Stimulated activated CD4-positive, alpha-beta T cell treated with anti-CD3 and anti-CD28 coated beads, Interleukin-1b, Interleukin-23, amount 100 ng/mL, for 1 hour (primary cell): ENCODE measurements at places on chromosomes 12 and 14.

DNA sequence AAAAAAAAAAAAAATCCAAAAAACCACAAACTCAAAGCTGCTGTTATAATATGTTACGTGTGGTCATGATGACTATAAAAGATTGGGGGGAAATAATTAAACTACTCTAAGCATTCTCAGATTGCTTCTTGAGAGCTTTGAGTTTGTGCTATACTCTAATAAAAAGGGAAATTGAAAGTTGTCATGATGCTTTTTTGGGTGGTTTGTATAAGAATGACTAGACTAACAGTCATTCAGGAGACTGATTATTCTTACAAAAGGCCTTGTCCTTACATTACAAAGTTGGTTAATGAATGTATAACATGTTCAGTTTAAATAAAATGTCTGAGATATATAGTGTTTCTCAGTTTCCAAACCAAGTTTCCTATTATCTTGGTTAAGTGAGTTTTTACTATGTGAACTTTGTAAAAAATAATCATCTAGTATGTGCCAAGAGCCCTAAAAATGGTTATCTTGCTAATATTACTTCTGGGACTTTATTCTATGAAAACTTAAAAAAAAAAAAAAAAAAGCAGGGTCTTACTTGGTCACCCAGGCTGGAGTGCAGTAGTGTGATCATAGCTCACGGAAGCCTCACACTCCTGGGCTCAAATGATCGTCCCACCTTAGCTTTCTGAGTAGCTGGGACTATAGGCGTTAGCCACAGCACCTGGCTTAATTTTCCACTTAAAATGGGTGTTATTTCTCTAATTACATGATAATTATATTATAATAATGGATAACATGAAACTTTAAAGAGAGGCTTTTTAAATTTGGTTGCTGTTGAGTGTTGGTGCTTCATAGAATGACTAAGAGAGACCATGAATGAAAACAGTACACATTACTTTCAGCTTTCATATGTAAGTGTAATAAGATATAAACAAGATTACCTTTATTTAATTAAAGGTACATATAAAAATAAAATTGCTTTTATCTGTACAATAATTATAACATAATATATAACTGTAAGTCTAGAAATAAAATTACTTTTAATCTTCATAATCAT, 459.6 kb upstream of the RGS6 start:
- no peak for DNase-seq

DNA sequence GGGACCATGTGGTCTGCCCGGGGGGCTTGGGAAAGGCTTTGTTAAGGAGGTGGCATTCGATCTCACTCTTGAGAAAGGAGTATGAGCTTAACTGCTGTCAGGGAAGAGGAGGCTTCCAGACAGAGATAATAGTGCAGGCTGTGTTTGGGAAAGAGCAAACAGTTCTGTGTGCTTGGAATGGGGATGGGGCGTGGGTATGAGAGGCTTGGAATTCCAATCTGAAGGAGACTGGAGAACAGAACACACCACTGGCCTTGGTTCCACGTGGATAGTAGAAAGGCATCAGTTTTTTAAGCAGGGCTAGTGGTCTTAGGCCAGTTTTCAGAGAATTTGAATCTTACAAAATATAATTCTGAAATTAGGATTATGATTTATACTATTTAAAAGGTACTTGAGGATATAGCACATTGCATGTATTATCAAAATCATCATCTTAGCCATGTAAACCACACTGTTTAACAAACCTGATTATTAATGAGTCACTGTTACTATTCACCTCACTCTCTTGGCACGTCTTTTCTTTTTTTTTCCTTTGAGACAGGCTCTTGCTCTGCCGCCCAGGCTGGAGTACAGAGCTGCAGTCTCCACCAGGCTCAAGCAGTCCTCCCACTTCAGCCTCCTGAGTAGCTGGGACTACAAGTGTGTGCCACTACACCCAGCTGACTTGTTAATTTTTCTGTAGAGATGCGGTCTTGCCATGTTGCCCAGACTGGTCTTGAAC, 38.5 kb upstream of the KCNK13 start:
- no peak for DNase-seq

DNA sequence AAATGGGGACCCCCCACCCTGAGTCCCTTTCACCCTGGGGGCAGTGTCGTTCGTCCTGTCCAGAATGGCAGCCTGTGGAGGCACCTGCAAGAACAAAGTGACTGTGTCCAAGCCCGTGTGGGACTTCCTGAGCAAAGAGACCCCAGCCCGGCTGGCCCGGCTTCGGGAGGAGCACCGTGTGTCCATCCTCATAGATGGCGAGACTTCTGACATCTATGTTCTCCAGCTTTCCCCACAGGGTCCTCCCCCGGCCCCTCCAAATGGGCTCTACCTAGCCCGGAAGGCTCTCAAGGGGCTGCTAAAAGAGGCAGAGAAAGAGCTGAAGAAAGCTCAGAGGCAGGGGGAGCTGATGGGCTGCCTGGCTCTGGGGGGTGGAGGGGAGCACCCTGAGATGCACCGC, 2.2 kb downstream of the DTX3 start:
- DNase-seq: no peak

GRCh38 chr14:55097881-55098560, 31.0 kb upstream of the LGALS3 start:
- no peak for DNase-seq

- no peak for DNase-seq
Observed at GRCh38 chr12:55227643-55228042, 6.8 kb downstream of the OR10A7 start.

GRCh38 chr12:24948420-24948756, 513 bp downstream of the BCAT1 start:
- peak; percentile 10 for DNase-seq

DNA sequence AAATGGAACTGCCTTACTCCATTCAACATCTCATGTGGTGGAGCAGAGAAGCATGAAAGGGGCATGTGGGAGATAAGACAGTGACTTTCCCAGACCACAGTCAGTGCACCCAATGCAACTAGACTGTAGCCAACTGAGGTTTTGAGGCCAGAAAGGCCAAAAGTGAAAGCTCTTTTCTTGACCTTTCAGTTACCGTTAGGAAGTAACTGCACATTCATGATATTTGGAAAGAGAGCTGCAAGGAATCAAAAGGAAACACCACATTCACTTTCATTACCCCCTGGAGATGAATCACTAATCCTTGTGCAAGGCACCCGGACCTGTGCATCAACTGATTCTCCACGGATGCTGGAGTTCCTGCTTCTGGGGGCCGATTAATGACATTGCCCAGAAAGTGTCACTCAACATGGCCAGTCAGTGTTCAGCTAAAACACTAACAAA, 72.9 kb upstream of the ELK3 start:
- no peak for DNase-seq

DNA sequence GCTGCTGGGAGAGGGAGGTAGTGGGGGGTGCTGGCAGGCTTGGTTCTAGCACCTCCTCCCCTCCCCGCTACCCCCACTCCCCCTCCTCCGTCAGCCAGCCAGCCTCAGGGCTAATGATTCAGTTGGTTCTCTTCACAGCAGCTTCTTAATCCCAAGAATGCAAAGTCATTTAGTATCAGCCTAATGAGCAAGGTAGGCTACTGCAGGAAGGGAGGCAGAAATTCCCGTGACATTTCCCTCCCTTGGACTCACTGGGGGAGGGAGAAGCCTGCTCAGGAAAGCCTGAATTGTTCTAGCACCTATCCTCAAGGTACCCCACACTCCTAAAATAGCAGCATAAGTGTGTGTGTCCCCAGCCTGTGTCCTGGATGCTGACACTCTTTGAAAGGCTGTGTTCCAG, 29.8 kb downstream of the ITPK1 start:
- DNase-seq: no peak

DNA sequence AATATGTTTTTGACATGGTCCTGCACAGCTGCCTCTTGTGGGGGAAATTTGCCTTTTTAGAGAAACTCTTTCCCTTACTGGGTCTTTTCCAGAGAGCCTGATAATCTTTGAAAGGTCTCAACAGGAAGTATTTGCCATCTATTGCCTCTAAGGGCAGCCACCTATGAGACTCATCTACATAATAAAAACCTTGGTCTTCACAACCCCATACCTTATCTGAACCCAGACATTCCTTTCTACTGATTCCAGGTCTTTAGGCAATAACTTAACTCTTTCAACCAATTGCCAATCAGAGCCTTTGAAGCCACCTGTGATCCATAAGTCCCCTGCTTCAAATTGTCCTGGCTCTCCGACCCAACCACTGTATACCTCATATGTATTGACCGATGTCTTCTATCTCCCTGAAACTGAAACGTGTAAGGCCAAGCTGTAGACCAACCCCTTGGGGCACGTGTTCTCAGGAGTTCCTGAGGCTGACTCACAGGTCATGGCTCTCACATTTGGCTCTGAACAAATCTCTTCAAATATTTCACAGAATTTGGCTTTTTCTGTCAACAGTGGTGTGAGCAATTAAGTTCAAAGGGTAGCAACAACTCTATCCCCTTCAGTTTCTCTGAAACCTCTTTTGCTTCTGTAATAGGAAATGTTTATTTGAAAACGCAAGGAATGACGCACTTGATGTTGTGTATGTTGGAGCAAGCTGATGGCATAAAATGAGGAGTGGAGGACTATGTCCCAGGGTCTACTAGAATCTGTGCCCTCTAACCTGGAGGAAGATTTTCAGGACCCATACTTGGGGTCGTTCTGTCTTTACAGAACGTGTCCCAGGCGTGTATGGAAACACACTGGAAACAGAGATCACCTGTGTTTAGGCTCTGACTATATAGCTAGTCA, 49.2 kb upstream of the EIF5 start:
- DNase-seq: no peak

DNA sequence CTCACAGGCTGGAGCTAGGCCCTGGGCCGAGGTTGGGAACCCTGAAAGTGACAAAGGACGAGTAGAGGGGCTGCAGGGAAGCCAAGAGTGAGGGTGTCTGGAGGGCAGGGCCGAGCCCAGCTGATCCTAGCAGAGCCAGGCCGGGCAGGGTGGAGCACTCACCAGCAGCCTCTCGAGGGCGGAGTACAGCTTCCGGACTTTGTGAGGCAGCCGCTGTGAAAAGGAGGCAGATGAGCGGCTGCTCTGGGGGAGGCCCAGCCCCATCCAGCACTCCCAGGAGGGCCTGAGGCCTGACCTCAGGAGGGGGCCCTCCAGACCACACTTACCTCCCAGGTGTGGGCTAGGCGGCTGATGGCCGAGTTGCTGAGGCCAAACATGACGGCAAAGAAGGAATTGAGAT, 14.7 kb upstream of the ENDOU start:
- no peak for DNase-seq

DNA sequence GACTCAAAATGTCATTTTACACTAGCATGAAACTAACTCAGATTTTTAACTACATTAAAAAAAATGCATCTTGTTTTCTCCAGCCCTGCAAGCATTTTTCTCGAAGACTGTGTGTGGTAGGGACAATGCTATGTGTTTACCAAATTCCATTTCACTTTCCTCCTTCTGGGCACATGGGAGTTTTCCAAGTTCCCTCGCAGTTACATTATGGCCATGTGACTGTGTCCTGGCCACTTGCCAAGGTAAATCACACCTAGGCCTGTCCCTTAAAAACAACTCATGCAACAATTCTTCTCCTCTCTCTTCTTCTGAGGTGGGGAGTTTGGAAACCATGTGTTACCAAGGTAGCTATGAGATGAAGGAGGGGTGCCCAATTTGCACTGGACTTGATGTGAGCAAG, 108.7 kb downstream of the SYT10 start:
- DNase-seq: no peak

DNA sequence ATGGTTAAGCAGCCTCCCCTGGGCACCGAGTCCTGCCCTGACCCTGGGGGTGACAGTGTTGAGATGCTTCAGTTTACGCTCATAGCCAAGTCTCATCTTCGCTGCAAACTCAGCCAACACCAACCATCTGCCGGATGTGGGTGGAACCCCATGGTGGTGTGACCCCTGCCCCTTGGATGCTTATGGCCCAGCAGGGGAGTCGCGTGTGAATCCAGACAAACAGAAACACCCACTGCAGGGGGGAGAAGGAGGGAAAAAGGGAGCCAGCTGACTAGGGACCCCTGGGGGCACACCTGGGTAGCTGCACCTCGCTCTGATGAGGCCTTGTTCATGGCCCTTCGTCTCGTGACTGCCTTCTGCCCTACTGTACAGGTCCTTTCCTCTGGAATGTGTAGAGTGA, 23.8 kb downstream of the AACS start:
- DNase-seq: no peak

DNA sequence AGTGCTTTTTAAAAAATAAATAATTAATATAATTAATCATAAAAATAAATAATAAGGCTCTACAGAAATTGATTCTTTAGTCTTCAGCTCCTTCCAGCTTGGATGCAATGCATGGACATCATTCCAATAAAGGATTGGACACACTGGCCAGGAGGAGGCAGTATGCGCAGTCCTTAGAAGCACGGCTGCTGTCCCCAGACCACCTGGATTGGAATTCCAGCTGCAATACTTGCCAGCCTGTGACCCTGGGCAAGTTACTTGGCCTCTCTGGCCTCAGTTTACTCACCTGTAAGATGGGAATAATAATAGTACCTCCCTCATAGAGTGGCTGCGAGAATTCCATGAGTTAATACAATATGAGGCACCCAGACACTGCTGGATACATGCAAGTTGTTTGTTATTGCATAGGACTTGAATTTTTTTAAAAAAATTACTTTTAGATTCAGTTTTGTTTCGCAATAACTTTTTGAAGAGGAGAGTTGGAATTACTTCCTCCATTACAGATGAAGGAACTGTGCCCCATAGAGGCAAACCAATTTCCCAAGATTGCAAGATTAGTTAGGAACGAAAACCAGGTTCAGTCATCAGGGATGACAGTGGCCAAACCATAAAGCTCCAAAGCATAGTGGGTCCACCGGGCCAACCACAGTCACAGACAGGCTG, 12.2 kb downstream of the RPH3A start:
- DNase-seq: no peak

- DNase-seq: no peak
Observed at GRCh38 chr12:45587877-45588533, 141.5 kb upstream of the ARID2 start.

- DNase-seq: no peak
Observed at GRCh38 chr12:55051197-55051947, 31.6 kb downstream of the NEUROD4 start.

DNA sequence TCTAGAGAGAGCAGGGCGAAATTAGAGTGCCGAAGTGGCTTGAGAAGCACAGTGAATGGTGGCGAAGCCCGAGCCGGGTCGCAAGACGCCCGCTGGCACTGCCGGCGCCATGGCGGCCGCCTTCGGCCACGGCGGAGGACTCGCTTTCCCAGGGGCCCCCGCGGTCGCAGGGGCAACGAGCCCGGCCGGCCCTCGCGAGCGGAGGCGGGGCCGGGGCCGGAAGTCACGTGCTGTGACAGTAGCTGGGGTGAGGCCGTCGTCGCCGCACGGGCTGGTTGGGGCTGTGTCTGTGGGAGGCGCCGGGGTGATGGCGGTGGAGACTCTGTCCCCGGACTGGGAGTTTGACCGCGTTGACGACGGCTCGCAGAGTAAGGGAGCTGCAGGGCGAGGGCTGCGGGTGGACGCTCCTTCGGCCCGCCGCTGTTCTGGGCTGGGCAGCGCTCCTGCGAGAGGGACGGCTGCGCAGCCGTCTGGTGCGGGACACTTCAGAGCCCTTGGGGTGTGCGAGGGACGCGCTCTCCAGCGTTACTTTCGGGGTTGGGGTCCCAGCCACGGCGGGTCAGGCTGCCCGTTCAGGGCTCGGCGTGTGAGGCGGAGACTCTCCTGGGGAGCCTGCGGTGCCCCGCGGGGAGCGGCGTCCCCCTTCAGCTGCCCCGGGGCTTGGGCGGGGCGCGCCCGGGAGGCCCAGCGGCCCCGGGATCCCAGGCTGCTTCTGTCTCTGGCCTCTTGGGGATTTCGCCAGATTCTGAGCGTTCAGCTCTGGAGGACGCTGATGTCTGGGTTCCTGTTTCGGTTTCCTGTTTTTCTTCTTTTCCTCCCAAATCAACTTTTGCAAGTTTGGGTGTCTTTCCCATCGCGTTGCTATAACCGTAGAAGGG, at the start of gene WASHC4:
WASHC4 (plus strand) TSS at position 238 of the 878 bp plus-strand sequence; CDS start at position 308, 70 bp downstream.
- DNase-seq: peak; percentile 86

- DNase-seq: no peak
Observed at GRCh38 chr12:29744365-29744764, 39.4 kb downstream of the TMTC1 start.
